ENCODE measurements at places on chromosomes 2 and 18. TPM values are rescaled to one million over a fixed set of nuclear protein-coding genes. Genes with fewer than 3 reads are reported as not detected.

The AOX1 gene
- 6.1 TPM for total RNA-seq

The CHST9 gene
- total RNA-seq: not detected

DNA sequence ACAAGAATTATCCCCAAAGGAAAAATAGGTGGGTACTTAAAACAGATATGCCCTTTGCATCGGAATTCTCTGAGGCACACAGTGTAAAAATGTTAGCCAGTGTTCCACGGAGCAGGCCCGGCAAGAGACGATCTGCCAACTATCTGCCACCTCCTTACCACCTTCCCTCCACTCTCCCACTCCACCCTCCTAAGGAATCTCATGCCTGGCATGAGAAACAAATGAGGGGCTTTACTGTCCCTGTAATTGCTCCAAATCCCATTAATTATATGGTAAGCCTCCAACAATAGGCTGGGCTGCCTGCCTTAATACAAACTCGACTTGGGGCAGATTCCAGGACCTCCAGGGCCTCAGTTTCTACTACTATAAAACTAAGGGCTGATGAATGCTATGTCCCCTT is 102.3 kb downstream of the ZBTB7C start:
- DNase-seq: no peak

DNA sequence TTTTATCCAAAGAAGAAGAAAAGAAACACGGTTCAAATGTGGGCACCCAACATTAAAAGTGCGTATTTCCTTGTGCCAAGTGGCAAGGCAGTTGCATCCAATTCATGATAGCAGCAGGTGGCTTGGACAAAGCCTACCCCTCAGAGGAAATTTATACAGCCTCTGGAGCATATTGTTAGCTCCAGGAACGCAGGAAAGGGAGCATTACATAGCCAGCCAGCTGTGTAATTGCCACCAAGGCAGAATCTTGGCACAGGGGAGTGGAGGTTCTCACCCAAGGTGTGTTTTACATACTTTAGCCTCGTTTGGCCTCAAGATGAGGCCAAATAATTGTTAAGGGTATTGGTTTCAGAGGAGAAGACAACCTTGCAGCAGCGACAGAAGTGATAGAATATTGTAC is 526.9 kb downstream of the TMEM182 start:
- DNase-seq: no peak

GRCh38 chr2:30267161-30267975 is 36.0 kb downstream of the LBH start:
- DNase-seq: no peak
